ENCODE measurements at places on chromosomes 3 and 15.

- no peak for DNase-seq
Measured at GRCh38 chr3:73781541-73781940, 156.8 kb upstream of the PDZRN3 start.

DNA sequence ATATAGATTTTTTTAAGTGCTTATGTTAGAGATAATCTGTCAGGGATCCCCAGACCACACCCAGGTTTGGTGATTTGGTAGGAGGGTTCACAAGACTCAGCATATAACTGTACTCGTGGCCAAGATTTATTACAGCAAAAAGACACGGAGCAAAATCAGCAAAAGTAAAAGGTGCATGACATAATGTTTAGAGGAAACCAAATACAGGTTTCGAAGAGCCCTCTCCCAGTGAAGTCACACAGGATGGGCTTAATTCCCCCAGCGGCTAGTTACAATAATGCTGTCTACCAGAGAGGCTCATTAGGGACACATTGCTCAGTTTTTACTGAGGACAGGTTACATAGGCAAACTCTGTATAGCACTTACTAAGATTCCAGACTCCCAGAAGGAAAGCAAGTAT, 36.5 kb downstream of the MYO5A start:
- no peak for DNase-seq

- DNase-seq = no peak
Measured at GRCh38 chr3:23735062-23735461, 70.7 kb upstream of the UBE2E1 start.

GRCh38 chr15:91447991-91448644, 348.1 kb downstream of the SV2B start:
- DNase-seq = no peak

- DNase-seq = no peak
Measured at GRCh38 chr3:48364840-48365239, 7.2 kb upstream of the FBXW12 start.

All from kidney glomerular epithelial cell (primary cell).